ENCODE measurements at places on chromosomes 6 and 20.

GRCh38 chr20:38021087-38021772, 12.0 kb downstream of the TTI1 start:
- DNase-seq: no peak

DNA sequence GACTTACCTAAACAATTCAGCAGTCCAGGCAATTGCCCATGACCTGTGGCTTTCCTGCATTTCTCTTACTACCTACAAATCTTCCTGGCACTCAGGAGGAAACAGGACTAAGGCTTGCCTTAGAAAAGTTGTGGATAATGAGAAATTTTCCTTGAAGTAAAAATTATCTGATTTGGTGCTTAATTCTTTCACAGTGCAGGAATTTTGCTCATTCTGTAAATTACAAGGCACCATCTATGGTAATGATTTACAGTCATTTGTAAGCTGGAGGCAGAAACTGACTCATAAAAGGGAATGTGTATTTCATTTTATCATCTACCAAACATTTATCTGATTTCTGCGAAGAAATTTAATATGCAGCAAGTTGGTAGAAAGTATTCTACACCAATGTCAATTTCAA, 211.5 kb upstream of the FKBP1C start:
- no peak for DNase-seq

GRCh38 chr6:69917834-69918233, 51.5 kb downstream of the COL19A1 start:
- DNase-seq: no peak

- DNase-seq: no peak
Measured at GRCh38 chr6:147234685-147235084, 30.5 kb downstream of the STXBP5 start.

DNA sequence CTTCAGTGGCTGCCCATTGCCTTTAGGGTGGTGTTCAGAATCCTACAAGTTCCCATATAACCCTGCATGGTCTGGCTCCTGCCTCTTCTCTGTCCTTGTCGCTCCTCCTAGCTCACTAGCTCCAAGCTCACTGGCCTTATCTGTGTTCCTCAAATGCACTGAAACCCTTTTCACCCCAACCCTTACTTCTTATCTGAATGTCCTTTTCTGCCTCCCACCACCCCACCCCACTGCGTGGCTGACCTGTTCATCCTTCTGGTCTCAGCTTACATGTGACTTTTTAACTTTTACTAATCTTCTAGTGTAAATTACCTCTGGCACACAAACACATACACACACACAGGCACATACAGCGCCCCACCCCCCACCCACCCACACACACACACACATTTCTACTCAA, 41.0 kb upstream of the GLP1R start:
- DNase-seq: no peak

- no peak for DNase-seq
Measured at GRCh38 chr6:37934276-37934675, 114.7 kb downstream of the ZFAND3 start.

- no peak for DNase-seq
Measured at GRCh38 chr6:118935978-118936703, 1.2 kb upstream of the MCM9 start.

GRCh38 chr20:53922901-53923314, 147.5 kb downstream of the BCAS1 start:
- DNase-seq: no peak

DNA sequence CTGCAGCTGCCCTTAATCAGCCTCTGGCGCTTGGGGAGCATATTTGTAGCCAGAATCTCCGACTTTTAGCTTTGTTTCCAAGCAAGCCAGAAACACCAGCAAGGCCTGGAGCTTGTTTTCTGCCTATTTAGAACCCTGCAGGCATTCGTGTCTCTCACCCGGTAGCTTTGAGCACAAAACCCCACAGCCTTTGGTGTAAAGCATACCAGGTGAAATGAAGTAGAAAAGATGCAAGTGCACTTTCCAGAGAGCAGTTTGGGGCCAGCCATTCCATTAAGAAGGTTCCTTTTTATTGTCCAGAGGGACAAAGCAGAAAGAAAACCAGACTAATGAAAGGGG, 736 bp downstream of the FAM217B start:
- DNase-seq: peak; percentile 71

DNA sequence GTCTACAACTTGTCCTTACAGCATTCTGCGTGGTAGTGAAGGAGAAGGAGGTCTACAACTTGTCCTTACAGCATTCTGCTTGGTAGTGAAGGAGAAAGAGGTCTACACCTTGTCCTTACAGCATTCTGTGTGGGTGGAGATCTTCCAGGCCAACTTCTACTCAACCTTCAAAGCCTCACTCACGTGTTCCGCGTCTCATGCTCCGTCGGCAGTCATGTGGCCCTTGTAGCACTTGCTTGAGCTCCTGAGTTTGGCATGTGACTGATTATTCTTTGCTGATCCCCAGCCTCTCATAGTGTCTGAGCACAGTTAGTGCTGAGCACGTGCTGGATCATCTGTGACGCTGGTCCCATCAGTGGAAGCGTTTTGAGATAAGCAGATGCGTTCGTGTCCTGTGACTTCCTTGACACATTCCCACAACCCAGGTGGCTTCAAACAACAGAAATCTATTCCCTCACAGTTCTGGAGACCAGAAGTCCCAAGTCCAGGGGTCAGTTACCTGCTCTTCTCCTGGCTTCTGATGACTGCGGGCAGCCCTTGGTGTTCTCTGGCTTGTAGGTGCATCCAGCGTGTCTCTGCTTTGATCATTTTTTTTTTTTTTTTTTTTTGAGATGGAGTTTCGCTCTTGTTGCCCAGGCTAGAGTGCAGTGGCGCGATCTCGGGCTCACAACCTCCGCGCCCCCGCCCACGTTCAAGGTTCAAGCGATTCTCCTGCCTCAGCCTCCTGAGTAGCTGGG, 2.6 kb downstream of the SS18L1 start:
- no peak for DNase-seq

DNA sequence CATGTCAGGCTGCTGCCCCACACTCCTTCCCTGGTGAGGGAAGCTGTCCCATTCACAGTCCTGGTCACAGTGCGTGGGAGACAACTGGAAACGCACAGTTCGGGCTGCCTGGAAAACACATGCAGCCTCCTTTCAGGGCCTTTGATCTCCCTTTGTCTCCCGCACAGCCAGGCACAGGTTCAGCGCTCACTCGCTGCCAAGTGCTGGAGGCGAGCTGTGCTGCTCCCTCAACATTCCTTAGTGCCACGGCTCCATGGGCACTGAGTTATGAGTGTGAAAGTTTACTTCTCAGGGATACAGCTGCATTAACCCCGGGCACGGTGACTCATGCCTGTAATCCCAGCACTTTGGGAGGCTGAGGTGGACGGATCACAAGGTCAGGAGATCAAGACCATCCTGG, 9.1 kb downstream of the YTHDF1 start:
- DNase-seq: no peak

GRCh38 chr6:35719830-35720733, 16.8 kb upstream of the ARMC12 start:
- no peak for DNase-seq

- DNase-seq: peak; percentile 36
Measured at GRCh38 chr6:85865420-85866369, 223.0 kb upstream of the SYNCRIP start.

- peak; percentile 61 for DNase-seq
Measured at GRCh38 chr20:45450097-45450818, 19.3 kb upstream of the WFDC2 start.

GRCh38 chr6:166957087-166957804, 896 bp upstream of the RNASET2 start:
- DNase-seq: no peak

- DNase-seq: no peak
Measured at GRCh38 chr6:57262901-57263694, 41.0 kb upstream of the RAB23 start.

DNA sequence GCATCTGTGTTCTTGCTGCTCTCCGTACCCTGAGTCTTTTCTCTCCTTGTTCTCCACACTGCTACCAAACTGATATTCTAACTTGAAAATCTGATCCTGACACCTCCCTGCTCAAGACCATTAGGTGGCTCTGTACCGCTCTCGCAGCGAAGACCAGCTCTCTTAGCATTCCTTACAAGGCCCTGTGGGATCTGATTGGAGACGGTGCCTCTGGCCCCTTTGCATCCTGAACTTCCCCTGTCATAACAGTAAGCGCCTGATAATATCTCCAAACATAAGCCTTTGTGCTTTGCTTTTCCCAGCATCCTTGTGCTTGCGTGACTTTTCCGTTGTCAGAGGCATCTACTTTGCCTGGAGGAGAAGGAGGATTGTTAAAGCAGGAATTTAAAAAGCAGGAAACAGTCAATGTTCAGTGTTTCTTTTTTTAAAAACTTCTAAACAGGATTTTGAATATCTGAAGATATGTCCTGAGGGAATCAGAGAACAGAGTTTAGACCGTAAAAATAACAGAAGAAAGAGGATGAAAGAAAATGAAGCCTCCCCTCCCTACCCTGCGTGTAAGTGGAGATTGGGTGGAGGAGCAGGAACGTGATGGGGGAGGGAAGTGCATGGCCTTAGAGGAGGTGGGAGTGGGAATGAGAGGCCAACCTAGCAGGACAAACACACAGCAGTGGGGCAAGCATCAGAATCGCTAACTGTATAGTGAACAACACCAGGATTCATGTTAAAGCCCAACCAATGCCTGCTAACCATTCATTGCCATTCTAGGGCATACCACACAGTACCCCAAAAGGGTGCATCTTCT, 89.2 kb upstream of the STMND1 start:
- DNase-seq: no peak

GRCh38 chr6:62229231-62229630, 56.8 kb downstream of the KHDRBS2 start:
- no peak for DNase-seq

DNA sequence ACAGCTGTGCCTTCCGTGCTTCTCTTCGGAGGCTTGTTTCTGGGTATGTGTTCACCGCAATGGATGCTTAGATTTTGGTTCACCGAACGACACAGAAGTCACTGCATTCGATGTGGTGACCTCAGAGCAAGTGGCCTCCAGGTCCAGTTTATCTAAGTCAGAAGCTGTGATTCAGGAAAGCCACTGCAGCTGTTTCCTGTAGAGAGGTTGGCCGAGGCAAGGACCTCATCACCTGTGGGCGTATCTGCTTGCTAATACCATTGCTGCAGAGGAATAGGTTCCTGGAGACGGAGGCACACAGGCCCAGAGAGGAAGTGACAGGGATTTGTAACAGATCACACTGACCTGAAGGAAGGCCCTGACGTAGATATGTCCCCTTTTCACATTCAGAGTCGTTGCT, 82.7 kb downstream of the FARS2 start:
- no peak for DNase-seq

GRCh38 chr6:74705451-74705850, 500.4 kb downstream of the COL12A1 start:
- no peak for DNase-seq

DNA sequence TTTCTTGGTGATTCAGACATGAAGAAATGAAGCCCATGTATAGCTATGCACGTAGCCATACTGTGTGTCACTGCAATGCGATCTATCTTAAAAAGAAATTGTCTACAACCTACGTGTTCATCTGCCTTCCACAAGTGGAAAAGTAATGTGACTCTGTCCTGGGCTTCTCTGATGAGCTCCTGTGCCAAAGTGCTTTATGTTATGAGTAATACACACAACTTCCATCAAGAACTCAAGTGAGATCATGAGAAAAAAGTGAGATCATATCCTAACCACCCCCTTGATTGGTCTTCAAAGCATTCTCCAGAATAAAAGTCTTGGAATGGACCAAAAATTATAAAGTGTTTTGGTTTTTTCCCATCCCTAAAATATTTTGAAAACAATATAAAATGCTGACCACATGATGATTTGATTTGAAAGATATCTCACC, 114.3 kb downstream of the DST start:
- no peak for DNase-seq

DNA sequence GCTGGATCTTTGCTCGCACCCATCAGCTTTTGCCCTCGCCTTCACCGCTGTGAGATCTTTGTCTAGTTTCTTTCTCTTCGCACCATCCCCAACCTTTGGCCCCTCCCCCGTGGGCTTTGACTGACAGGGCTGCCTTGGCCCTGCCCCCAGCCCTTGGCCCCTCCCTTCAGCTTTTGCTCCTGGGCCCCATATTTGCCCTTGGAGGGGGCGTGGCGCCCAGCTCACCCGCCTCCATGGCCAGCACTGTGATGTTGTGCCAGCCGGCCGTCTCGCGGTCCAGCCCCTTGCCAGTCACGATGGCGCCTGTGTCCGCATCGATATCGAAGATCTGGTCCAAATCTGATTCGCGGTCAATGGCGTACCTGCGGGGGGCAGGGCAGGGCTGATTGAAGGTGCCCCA, 81.1 kb downstream of the CD40 start:
- DNase-seq: no peak

DNA sequence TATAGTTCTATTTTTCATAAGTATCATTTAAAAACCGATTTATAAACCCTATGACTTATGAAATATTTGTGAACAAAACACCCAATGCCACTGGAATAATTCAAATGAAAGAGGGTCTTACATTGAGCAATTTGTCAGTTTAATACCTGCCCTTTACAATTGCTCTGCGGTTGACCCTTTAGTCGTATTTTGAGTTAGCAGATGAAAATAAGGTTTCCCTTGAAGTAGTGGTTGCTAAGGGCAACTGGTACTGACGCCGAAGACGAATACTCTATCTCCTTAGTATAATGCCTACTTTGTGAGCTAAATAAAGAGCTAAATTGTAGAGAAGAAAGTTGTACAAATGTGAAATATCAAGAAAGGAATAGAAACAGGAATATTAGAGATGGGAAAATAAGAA, 69.4 kb downstream of the KCNQ5 start:
- DNase-seq: no peak

- no peak for DNase-seq
Measured at GRCh38 chr20:916125-916799, at the start of gene ANGPT4. Gene ANGPT4, minus strand, starts transcription at chr20:916334. Its CDS starts 120 bp downstream, at chr20:916214.

DNA sequence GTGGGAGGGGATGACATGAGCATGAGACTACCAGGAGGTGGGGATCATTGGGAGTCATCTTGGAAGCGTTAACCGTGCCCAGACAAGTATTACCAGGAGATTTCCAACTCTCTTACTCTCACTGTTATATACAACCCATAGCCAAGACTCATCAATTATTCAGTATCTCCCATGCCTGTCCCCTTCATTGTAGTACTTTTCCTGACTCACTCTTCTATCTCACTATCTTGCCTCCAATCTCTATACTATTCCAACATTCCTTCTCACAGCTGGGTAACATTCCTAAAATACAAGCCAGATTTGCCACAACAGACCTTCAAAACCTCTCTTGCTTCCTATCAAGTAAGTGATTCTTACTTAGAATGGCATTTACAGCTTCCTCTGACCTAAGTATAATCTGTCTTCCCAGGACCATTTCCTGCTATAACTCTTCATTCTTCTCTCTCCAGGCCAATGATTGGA, 226.3 kb upstream of the SMLR1 start:
- no peak for DNase-seq

DNA sequence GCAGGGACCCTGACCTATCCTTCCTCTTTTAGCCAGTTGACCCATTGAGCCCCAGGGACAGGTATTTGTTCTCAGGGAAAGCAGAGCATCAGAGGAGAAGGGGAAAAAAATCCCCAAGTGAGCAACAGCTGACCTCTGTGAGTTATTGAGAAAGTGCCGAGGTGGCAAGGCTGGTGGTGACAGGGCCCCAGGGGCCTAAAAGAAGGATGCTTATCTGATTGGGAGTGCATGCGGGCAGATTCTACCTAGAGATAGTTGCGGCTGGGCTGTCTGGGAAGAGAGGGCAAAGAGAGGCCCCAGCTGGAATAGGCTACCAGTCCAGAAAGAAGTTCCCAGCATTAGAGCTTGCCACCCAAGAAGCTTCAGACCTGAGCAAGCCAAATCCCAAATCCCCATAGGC, 26.5 kb upstream of the MAFB start:
- DNase-seq: no peak

- no peak for DNase-seq
Measured at GRCh38 chr6:159916752-159917151, 26.0 kb downstream of the MAS1 start.

GRCh38 chr6:90490030-90490716, 96.7 kb downstream of the MAP3K7 start:
- no peak for DNase-seq

GRCh38 chr6:53581856-53582255, 37.0 kb upstream of the GCLC start:
- DNase-seq: no peak

All from NCI-H1417 (cell line).